ENCODE measurements at places on chromosomes 11 and 22. TPM values are rescaled to one million over a fixed set of nuclear protein-coding genes. Genes with fewer than 3 reads are reported as not detected.

DNA sequence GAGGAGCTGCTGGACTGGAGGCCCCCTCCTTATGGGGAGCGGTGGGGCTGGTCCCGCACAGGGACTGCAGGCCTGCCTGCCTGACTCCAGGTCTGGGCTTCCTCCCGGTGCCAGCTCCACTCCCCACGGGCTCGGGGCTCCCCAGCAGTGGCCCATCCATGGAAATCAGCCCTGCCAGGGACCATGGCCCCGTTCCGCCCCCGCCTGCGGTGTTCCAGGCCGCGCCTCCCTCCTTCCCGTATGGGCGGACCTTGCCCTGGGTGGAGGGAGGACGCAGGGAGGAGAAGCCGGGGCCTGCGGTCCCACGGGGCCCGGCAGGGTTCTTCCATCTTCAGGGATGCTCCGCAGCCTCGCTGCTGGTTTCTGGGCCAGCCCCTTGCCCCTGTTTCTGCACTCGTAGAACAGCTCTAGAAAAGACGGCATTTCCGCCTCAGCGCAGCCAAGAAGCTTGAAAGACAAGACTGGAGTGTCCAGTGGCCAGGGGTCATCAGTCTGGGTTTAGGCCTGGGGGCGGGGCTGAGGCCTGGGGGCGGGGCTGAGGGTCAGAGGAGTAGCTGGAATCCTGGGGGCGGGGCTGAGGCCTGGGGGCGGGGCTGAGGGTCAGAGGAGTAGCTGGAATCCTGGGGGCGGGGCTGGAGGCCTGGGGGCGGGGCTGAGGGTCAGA lies 1330.6 kb downstream of the BRD1 start:
- no peak overlapping the region for H3K27ac ChIP-seq
- H3K4me3 ChIP-seq, result no peak overlapping the region
- H3K27me3 ChIP-seq, result peaks cover 41% of the 10 kb centered on the region
- H3K4me1 ChIP-seq, result no peaks in the 10 kb centered on the region
- no peak for DNase-seq

Gene FGF19
- not detected for total RNA-seq

Gene HBG2
- total RNA-seq, result 5.8 TPM

DNA sequence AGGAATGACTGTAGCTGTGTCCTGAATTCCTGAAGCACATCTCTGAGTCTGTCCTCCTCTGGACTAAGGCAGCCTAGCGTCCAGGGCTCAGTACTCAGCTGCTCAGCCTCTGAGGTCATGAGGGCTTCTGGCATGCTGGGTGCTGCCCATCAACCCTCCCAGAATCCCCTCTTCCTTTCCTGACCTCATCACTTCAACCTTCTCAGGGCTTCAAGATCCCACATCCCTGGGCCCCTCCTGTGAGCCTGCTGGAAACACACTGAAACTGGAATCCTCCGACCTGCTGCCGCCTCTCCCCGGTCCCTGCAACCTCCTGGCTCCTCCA lies 803 bp downstream of the KRTAP5-8 start:
- no peaks in the 10 kb centered on the region for H3K4me1 ChIP-seq
- no peak overlapping the region for H3K4me3 ChIP-seq
- no peak for DNase-seq
- no peaks in the 10 kb centered on the region for H3K36me3 ChIP-seq
- H3K27me3 ChIP-seq, result peaks cover 32% of the 10 kb centered on the region

GRCh38 chr22:49735411-49735900 lies 92.2 kb downstream of the BRD1 start:
- no peaks in the 10 kb centered on the region for H3K36me3 ChIP-seq
- peaks cover 8% of the 10 kb centered on the region for H3K4me1 ChIP-seq
- H3K27me3 ChIP-seq, result peaks cover 55% of the 10 kb centered on the region
- H3K4me3 ChIP-seq, result no peak overlapping the region
- H3K27ac ChIP-seq, result no peak overlapping the region

Gene PAMR1
- total RNA-seq, result 0.20 TPM

All from T-cell (primary cell).